NCI-H146 (cell line): ENCODE measurements at places on chromosomes 5 and 9.

GRCh38 chr9:106779796-106780195, 83.2 kb upstream of the ZNF462 start:
- DNase-seq = no peak

GRCh38 chr5:35229076-35230037, 930 bp downstream of the PRLR start:
- DNase-seq = no peak

GRCh38 chr5:54040804-54041203, 269.6 kb downstream of the ARL15 start:
- DNase-seq = no peak

DNA sequence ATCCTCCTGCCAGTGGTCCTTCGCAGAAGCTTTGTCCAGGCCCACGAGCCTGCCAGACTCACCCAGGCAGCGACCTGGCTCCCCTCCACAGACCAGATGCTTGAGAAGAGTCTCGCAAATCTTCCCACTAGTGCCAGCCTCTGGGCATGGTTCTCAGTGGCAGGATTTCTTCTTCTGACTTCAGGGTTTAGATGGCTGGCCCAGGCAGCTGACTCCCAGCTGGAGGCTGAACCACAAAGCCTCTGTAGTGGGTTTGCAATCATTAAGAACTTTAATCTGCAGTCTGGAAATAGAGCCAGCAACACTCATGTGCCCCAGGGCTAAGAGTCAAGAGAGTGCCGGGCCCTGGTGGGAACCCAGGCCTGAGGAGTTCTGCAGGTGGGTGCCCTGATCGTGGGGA, 90.6 kb upstream of the ICE1 start:
- no peak for DNase-seq

- DNase-seq = no peak
Measured at GRCh38 chr9:12699529-12699928, 6.3 kb downstream of the TYRP1 start.

DNA sequence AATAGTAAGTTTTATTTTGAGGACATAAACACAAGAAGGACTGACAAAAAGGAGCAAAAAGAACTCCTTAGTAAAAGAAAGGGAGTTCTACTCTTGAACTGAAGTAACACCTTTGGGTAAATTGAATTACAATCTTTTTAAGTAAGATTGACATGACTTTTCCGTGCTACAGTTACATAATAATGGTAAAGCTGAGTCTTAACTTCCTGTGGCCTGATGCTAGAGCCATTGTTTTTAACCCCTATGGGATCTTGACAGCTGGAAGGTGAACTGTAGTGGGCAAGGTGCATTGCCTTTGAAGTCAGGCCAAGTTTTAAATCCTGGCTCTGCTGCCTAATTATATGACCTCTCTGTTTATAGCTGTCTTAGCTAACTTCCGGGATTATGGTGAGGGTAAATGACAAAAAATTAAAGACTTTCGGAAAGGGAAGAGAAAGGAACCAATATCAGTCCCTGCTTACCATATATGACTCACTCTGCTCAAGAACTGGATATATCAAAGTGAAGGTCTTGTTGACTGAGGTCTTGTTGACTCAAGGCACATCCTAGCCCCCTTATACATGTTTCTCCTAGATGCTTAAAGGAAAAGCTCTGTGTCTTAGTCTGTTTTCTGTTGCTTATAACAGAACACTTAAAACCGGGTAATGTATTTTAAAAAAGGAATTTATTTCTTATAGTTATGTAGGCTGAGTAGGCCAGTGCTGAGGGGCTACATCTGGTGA, 6.8 kb downstream of the HSD17B4 start:
- DNase-seq = no peak

GRCh38 chr5:112208699-112209615, 210.1 kb downstream of the EPB41L4A start:
- no peak for DNase-seq

DNA sequence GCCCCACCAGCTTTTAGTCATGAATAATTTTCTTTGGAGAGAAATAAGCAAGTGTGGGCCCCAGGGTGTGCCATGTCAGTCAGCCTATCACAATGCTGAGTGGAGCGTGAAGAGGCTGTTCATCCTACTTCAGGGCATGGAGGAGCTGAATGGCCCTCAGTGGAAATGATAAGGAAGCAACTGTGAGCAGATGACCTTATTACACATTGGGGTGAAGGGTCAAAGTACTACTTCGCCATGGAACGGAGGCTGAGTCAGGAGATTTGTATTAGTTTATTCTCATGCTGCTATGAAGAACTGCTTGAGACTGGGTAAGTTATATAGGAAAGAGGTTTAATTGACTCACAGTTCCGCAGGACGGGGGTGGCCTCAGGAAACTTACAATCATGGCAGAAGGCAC, 231.0 kb upstream of the ADAMTS16 start:
- DNase-seq = no peak
